NCI-H226 (cell line): ENCODE measurements at places on chromosomes 3 and 15.
A peak's percentile ranks its signal among the peaks of the same experiment; 100 is the strongest.

DNA sequence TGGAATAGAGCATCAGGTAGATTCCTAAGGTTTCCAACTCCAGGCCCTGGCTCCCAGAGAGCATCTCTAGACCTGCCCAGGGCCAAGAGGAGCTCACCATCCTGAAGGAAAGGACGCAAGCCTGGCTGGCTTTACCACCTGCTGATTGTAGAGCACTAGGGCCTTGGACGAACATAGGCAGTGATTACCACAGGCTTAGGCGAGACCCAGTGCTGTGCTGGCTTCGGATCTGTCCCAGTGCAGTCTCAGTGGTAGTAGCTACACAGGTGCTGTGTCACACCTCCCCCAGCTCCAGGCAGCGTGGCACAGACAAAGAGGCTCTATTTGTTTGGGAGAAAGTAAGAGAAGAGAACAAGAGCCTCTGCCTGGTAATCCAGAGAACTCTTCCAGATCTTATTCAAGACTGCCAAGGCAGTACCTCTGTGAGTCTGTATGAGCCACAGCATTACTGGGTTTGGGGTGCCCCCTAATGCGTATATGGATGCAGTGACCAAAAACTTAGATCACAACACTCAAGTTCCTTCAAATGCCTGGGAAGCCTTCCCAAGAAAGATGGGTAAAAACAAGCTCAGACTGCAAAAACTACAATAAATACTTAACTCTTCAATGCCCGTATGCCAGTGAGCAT lies 25.4 kb downstream of the ISG20 start:
- DNase-seq, result no peak

DNA sequence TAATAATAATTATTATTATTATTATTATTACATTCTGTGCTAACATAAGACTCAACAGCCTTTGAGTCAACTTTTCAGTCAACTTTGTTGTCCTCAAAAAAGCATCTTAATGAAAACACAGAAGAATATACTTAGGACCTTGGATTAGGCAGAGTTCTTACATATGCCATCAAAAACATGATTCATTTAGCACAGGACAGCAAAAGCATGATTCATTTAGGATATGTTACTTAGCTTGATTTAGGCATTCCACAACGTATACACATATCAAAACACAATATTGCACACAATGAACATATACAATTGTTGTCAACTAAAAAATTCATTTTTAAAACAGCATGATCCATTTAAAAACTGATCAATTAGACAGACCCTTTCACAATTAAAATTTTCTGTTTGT lies 213.0 kb downstream of the FMN1 start:
- DNase-seq, result no peak

DNA sequence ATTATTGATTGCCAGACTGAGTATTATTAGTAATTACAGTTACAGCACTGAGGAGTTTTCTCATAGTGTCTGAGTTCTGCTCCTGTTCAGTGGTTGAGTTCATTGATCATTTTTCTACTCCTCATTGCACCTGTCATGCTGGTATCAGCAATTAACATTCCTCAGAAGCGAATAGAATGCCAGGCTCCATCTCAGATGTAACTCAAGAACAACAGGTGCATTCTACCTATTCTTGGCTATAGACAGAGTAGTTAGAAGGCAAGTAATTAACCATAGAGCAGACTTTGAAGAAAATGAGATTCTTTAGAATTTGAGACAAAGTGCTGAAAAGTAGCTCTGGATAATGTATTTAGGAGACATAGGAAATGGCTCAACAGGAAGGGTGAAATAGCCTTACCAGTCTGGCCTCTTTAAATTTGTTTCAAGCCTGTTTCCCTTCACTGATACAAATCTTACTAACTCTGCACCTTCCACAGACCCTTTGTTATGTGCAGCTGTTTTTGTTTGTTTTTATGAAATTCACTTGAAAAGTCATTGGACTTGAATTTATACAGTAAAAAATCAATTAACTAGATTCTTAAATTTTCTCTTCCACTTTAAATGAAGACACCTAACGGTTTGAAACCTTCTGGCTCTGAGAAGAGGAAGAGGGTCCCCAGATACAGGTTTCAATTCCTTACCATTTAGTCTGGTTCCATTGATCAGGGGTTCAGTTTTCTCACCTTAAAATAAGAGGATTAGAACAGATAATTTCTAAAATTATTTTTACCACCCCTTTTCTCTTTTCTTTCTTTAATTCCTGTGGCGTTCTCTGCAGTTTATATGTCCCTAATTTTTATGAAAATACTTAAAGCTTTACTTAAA lies 109.6 kb downstream of the FNDC3B start:
- no peak for DNase-seq

- peak; percentile 76 for DNase-seq
Measured at GRCh38 chr15:44207643-44208042, 12.6 kb upstream of the FRMD5 start.
